Sciatic nerve (tissue), 2 donors: ENCODE measurements at places on chromosomes 3 and 15. TPM values are rescaled to one million over a fixed set of nuclear protein-coding genes. Genes with fewer than 3 reads are reported as not detected.

GRCh38 chr3:43400781-43401730 lies 114.7 kb downstream of the SNRK start:
- DNase-seq, result no peak

- no peak for DNase-seq
Measured at GRCh38 chr3:43171748-43172147, 65.9 kb upstream of the POMGNT2 start.

MED12L gene
- 4.8 TPM for total RNA-seq

ZBTB47 gene
- 48.9 TPM for total RNA-seq

DNA sequence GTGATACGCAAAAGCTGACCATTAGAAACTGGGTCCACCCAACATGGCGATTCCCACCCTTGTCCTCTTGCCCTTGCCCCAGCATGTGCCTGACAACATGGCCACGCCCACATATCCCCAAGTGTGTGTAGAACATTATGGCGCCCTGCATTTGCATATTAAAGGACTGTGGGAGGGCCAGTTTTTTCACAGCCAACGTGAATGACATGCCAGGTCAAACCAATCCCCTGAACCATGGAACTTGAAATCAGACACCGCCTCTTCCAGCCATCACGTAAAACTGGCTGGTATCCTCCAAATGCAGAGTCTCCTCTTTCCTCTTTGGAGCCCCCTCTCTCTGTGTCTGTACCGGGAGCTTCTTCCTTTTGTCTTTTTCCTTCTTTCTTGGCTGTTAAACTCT lies 156.7 kb upstream of the EPHA6 start:
- DNase-seq, result no peak
